ENCODE measurements at places on chromosomes 4 and X.

GRCh38 chrX:154731881-154732280 is 19.0 kb downstream of the GAB3 start:
- DNase-seq: no peak

- DNase-seq: no peak
Measured at GRCh38 chr4:38889143-38889542, 21.5 kb downstream of the FAM114A1 start.

DNA sequence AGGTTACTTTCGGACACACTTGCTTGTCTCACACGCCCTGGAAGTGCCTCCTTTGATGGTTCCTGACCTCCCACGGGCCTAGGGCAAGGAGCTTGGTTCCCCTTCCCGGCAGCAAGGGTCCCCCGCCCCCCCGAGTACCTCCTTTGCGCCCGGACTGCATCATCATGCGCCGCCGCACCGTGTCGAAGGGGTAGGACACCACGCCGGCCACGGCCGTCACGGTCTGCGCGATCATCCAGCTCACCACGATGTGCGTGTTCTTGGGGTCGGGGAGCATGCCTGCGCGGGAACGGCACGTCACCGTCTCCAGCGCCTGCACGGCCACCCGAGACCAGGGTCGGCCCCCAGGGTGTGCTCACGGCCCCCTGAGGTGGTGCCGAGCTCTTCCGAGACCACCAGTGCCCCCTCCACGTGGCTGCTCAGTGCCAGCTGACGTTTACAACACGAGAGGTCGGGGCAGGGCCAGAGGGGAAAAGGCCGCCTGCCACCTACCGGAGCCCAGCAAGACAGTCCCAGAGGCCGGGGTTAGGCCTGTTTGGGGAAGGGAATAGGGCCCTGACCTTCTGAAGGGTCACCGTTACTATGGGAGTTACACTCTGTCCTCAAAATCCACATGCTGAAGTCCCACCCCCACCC is 4.7 kb downstream of the SLC25A6 start:
- DNase-seq: no peak

DNA sequence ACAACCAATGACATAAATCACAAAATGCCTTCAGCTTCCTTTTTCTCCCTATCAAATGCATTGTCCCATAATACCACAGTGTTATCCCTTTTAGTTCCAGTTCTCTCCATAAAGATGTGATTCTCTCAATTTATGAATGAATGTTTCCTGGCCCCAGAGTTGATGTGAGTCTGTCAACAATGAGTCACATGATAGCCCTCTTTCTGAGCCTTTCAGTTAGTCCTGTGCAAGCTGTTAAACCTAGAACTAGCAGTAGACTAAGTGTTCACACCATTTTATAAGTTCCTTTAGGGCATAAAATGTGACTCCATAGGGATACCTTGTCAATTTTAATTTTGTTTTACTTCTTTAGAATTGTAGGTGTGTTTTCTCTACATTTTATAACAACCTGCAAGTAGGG is 129.5 kb downstream of the PABPC4L start:
- DNase-seq: no peak

GRCh38 chrX:76183289-76184049 is 10.6 kb downstream of the PBDC1 start:
- no peak for DNase-seq

DNA sequence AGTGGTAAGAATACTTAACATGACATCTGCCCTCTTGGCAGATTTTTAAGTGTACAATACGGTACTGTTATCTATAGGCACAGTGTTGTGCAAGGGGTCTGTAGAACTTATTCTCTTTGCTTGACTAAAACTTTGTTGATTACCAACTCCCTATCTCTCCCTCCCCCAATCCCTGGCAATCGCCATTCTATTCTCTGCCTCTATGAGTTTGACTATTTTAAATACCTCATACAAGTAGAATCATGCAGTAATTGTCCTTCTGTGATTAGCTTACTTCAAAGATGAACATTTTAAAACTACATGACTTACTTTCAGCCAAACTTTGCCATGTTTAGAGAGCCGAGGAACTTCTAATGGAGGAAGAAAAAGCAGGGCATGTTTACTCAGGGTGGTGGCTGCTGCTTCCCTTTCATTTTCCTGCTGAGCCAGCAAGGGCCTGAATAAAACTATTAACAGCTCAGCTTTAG is 62.4 kb downstream of the APOO start:
- no peak for DNase-seq

DNA sequence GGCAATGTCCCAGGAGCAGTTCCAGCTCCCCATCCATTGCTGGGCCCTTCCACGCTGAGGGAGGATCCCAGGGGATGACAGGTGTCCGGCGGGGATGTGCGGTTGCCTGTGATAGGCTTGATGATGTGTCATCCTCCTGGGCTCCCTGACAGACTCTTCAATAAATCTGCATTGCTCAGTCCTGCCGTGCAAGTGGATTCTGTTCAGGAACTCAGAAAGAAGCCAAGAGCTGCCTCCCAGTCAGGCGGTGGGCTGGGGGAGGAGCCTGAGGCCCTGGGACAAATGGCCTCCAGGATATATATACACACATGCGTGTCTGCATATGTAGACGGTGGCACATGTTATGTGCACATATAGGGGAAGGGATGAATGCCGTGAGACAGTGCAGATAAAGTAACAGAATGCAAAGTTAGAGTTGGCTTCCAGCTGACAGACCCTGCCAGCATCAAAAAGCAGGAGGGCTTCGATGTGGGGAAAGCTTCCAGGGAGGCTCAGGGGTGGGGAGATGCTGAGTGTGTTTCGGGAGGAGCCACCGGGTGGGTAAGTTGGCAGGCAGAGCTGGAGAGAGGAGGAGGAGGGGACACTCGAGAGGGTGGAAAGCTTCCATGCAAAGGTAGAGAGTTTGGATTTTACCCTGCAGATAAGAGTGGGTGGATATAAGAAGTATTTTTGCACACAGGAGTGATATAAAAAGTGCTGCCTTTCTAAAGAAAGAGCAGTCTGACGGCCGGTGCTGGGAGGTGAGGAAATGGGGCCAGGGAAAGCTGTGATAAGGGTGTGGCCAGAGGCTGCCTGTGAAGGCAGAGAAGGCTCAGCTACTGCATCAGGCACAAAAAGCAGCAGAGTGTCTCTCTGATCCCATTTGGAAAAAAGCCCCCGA is 28.5 kb upstream of the CRMP1 start:
- no peak for DNase-seq

GRCh38 chr4:40536032-40536431 is 93.6 kb downstream of the RBM47 start:
- no peak for DNase-seq

GRCh38 chr4:41734371-41734770 is 14.2 kb downstream of the PHOX2B start:
- DNase-seq: no peak

DNA sequence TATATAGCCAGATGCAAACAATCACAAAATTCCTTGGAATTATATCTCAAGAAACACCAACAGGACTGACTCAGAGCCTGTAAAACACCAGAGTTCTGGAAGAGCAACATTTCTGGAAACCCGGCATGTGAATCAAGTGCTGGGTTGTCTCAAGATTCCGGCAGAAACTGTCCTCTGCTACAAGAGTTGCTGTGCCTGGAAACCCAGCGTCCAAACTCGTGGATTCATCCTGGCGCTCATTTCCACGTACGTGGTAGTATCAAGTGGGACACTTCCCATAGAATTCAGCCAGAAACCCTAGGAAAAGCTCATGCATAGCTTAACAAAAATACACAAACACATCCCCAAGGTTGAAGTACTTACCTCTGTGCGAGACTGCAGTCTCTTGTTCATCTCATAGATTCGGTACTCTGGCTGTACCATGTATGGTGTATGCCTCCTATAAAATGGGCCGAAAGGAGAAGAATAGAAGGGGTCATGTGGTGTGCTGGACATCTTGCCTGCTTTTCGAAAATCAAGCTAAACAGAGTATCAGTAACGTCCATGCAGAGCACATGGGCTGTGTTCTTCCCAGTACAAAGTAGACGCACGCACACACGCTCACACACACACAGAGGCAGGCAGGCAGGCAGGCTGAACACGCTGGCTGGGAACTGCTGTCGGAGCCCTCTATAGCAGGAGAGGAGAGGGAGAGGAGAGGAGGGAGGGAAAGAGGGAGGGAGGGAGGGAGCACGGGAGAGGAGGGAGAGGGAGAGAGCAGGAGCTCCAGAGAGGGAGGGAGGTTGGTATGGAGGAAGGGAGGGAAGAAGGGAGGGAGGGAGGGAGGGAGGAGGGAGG is at the start of gene LDB2:
Gene LDB2 (minus strand): TSS at position 655 of the 837 bp plus-strand sequence.
- no peak for DNase-seq

GRCh38 chr4:147318586-147318985 is 162.3 kb upstream of the EDNRA start:
- DNase-seq: no peak

GRCh38 chr4:81807386-81807785 is 335.7 kb upstream of the RASGEF1B start:
- DNase-seq: no peak

DNA sequence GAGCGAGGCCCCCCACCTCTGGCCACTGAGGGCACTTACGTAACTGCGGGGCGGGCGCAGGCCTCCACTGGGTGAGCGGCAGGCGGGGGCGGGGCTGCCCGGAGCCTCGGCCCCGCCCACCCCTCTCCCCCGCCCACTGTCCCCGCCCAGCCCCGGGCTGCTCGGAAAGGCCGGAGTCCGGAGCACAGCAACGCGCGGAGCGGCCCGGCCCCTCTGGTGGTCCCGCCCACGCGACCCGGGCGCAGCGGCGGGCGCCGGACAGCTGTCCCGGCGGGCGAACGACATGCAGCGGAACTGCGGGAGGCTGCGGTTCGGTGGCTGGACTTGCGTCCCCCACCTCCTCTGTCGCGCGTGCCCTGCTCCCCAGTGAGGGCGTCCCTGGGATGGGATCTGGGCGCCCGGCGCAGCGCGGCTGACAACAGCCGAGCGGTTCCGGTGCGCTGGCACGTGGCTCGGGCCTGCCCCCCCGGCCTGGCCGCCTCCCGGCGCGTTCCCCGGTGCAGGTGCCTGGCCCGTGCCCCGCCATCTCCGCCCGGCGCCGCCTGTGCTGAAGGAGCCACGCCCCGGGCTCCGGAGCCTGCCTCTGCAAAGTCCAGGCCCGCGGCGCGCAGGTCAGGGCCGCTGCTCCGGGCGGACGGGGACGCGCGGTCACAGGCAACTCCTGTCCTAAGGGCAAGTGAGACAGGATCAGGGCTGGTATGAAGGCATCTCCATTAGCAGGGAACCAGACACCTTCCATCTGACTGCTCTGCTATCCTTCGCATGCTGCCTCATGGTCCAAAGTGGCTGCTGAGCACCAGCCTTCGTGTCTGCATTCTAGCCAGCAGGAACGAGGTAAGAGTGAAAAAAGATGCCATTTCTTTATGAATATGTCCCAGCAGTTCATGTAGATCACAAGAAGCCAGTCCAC is 21.8 kb upstream of the JAKMIP1 start:
- DNase-seq: peak; percentile 47

DNA sequence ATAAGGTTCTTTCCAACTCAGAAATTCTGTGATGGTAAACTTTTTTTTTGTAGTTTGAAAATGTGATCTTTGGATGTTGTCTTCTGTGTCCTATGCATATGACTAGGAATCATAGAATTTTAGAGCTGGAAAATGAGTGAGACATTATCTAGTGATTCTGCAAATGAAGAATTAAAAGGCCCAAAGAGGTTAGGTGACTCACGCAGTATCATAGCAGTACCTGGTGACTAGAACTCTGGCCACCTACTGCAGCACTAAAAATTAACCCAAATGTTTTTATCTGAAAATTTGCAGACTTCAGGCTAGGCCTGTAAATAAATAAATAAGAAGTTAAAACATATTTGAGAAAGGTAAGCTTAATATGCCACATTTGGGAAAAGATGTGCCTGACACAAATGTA is 52.8 kb downstream of the NFKB1 start:
- DNase-seq: no peak
